D341Med (cell line): ENCODE measurements at places on chromosomes 3 and 15.

GRCh38 chr3:194422188-194422587, 23.1 kb upstream of the GP5 start:
- DNase-seq = no peak

DNA sequence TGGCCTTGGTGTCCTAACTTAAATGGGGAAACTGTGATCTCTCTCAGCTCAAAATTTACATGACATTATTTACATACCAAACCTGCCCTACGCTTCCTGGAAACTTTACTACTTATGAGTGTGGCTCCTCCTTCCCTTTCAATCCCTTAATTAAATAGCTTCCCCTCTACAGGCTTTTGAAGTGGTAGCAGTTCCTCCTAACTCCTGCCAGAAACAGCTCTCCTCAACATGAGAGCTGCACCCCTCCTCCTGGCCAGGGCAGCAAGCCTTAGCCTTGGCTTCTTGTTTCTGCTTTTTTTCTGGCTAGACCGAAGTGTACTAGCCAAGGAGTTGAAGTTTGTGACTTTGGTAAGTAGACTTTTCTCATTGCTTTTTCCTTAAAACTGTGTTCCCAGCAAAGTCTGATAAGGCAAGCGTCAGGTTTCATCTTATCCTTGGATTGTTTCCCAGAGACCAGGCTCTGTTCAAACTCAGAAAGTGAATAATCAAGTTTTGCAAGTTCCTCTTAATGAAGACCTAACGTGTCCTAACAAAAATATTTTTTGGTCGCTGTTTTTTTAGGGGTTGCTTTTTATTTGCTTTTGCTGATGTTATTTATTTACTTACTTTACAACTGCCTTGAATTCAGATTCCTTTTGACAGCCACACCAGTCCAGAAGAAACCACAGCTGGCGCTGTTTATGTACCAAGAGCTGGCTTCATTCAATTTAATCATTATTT, at the start of gene ACP3:
Gene ACP3 (plus strand): TSS at position 179 of the 720 bp plus-strand sequence. CDS start 50 bp downstream, at position 229.
- DNase-seq = no peak

DNA sequence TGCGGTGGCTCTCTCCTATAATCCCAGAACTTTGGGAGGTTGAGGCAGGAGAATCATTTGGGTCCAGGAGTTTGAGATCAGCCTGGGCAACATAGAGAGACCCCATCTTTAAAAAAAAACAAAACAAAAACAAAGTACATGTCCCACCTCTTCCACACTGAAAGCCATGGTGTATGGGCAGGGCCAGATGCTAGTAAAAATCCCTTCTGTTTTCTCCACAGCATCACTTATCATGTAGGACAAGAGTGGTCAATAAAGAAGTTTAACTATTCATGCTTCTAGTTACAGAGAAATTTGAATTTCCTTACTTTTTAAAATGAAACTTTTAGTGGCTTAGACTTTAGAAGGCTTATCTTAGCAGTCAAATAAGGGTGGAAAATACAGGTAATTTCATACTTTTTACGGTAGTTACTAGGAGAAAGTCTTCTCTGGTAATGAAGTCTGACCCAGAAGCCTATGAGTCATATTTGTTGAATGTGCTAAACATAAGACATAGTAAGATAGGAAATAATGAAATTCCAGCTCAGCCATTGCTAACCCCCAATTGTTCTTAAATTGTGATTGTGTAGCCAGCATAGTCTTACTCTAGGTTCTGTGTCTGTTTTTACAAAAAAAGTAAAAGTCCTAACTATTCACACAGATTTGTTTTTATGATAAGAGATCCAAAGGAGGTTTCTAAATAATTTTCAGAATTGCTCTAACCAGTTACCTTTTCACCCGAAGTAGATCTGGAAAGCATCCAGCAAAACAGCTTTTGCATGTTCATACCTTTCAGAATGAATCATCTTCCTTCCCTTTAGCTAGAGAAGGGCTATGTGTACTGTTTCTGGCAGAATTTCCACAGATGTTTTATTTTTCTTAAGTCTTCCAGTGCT, 16.4 kb upstream of the ZNF609 start:
- DNase-seq = no peak

- DNase-seq = no peak
Observed at GRCh38 chr3:31461426-31461825, 71.3 kb upstream of the STT3B start.

- DNase-seq = peak; percentile 81
Observed at GRCh38 chr3:74643636-74644035, 29.2 kb upstream of the CNTN3 start.

- DNase-seq = no peak
Observed at GRCh38 chr15:65385870-65386258, 8.1 kb upstream of the IGDCC3 start.
